ENCODE measurements at places on chromosomes 6 and 20.

- no peak for DNase-seq
Observed at GRCh38 chr6:123338394-123338793, 298.4 kb downstream of the TRDN start.

DNA sequence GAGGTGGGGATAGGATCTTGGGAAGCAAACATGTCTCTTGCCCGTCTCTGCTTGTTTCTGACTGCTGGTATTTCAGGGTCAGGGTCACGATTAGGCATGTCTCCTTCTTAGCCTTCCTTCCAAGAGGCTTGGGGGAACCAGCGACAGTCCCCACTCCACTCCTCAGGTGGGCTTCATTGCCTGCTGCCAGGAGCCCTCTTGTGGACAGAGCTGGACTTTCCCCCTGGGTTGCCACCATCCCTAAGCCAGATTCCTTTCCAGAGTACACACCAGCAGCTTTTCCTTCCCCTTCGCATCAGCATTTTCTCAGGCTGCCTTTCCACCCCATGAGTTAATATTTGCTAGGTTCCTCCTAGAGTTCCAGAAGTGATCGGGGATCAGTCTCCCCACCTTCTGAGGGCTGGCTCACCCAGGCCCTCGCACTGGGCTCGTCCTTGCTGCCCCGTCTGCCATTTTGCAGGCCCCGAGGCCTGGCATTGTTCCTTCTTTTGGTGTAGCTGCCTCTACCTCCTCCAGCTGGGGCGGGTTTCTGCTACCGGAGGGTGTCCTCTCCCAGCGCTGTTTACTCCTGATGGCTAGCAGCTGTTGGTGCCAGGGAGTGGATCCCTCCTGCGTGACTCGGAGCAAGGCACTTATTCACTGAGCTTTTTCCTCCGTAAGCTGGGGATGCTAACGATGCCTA lies 8.8 kb upstream of the C20orf144 start:
- no peak for DNase-seq

DNA sequence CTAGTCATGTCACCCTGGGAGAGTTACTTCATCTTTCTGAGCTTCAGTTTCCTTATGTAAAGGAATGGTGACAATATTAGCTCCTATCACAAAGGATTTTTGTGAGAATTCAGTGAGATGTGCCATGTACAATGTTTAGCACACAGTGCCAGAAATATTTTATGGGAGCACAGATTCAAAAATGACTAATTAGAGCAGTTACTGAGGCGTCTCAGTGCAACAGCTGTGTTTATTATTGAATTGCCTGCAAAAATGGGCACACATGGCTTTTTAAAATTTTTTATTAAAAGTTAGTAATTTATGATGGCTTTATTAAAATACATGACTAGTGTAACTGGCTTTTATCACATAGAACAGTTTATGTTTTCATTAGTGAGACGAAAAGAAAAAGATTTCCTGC lies 134.3 kb upstream of the AHI1 start:
- DNase-seq = no peak

- DNase-seq = no peak
Observed at GRCh38 chr6:39005774-39006173, 42.8 kb upstream of the GLP1R start.

DNA sequence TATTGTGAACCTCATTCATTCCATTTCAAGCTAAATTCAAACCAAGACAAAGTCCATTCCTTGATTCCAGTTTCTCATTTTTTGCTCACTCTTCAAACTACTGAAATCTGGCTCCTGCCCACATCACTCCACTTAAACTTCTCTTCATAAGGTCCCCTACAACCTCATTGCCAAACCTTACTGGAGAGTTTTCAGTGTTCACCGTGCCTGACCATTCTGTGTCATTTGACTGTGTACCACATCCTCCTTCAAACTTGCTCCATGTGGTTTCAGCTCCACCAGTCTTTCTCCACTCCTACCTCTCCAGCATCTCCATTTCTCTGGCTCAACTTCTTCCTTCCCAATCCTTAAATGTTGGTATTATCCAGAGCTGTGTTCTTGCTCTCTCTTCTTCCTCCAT lies 38.5 kb upstream of the TAB2 start:
- no peak for DNase-seq

DNA sequence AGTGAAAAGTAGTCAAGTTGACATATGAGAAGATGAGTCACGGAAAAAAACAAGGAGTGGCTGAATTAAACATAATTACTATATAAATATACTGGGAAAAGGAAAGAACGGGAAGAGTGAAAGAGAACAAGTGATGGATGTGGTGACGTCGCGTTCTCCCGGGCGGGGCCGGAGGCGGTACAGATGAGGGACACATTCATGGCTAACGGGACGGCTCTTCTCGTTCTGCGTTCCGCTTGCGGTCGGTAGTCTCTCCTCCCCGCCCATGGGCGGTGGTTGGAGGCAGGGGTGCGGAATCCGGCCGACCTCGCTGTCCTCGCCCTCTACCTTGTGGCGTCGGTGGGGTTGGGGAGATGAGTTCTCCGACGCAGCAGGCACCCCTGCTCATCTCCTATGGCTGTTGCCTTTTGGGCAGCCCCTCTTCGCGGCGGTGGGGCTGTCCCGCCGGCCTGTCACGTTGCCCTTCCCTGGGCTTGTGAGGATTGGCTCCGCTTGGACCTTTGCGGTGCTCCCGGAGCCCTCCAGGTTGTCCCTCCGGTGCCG lies 22.5 kb downstream of the HLA-G start:
- no peak for DNase-seq

GRCh38 chr6:113894712-113895674 lies 37.8 kb downstream of the MARCKS start:
- DNase-seq = no peak

DNA sequence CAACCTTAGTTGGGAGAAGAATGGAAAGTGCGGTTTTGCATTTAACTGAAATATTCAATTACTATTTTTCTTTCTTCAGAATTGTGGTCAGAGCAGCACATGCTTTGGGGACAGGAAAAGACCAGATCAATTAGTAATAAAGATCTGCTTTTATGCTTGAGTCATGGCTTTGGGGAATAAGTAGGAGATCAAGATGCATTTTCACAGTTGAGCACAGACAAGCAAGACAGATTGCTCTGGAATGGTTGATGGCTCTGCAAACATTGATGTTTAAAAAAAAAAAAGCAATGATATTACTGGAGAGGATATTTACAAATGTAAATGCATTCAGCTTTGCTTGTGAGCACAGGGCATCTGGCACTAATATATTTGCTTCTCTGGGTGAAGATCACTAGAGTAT lies 224.4 kb upstream of the SASH1 start:
- no peak for DNase-seq

DNA sequence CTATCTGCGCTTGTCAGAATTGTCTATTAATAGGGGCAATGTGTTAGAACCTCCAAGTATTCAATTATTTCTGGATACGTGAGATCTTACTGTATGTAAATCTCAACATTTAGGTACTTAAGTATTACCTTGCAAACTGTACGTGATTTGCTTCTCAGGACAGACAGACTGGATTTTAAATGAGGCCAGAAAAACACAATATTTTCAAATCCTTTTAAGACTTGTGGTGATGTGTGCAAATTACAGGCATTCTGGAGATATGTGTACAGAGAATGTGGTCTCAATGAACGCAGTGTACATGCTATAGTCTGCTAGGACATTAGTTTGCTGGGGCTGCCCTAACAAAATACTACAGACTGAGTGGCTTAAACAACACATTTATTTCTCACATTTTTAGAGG lies 16.9 kb downstream of the CCR6 start:
- DNase-seq = no peak

DNA sequence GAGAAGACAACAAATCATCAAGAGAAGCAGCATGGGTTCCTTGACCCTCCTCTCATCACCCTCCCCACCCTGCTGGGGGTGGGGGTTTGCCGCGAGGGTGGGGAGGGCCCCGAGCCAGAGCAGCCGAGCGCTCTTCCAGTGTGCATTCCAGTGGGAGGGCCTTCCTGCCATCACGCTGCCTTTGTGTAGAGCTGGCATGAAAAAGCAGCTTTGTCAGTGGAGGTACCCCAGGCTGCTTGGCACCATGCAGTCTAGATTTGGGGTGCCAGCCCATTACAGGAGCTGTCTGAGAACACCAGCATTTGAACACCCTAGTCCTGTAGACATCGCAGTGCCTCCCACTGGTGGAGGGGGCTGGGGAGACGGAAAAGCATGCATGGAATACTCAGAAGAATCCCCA lies 12.2 kb downstream of the BAK1 start:
- DNase-seq = no peak

DNA sequence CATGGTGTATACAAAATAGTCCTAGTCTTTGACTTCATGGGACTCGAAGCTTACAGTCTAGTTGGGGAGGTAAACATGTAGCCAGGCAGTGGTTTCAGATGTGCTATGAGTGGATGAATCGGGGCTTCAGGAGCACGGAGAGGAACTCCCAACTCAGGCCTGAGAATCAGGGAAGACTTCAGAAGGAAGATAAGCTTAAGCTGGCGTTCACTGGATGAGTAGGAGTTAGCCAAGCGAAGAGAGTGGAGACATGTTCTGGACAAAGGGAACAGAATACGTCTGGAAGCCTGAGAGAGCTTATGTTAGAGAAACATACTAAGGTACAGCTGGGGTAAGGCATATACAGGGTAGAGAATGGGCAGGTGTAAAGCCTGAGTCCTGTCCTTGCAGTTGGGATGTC lies 8.8 kb downstream of the CARMIL1 start:
- DNase-seq = no peak

DNA sequence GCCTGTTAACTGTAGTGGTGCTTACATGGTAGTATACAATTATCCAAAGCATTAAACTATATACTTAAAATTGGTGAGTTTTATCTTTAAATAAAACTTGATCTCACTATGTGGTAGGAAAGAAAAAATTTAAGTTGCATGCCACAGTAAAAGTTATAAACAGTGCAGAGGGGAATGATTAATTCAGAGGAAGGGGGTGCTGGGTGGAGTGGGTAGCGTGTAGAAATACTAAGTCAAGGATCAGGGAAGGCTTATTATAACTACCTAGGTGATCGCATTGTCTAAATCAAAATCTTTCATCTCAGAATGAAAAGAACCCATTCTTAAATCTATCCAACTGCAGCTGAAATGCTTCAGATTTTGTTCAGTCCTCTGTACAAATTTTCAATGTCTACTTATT lies 428.3 kb downstream of the ADGRB3 start:
- no peak for DNase-seq

DNA sequence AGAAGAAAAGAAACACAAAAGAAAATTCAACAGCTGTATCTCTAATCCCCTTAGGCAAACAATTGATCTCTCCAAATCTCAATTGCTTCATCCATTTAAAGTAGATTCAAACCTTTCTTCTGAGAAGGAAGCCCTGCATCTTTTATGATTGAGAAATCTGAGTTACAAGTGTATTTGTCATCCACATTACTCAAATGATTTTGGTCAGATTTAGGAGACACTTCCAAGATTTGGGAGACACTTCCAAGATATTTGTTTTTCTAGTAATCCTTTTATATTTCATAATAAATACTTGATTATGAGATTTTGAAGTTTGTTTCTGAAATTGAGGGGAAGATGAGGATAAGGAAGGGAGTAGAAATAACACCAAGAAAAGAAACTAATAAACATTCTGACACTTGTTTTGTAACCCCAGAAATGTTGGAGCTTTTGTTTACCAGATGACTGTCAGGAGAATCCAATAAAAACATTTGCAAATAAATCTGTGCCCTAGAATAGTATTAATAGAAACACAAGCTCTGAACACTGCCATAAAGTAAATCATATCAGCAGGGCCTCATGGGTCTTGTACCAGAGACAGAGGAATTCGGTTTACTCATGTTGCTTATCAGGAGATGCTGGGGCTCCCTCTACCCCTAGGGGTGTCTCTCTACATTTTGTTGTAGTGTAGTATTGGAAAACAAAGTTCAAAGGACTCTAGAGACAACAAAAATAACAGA lies 314.3 kb upstream of the NT5E start:
- no peak for DNase-seq

DNA sequence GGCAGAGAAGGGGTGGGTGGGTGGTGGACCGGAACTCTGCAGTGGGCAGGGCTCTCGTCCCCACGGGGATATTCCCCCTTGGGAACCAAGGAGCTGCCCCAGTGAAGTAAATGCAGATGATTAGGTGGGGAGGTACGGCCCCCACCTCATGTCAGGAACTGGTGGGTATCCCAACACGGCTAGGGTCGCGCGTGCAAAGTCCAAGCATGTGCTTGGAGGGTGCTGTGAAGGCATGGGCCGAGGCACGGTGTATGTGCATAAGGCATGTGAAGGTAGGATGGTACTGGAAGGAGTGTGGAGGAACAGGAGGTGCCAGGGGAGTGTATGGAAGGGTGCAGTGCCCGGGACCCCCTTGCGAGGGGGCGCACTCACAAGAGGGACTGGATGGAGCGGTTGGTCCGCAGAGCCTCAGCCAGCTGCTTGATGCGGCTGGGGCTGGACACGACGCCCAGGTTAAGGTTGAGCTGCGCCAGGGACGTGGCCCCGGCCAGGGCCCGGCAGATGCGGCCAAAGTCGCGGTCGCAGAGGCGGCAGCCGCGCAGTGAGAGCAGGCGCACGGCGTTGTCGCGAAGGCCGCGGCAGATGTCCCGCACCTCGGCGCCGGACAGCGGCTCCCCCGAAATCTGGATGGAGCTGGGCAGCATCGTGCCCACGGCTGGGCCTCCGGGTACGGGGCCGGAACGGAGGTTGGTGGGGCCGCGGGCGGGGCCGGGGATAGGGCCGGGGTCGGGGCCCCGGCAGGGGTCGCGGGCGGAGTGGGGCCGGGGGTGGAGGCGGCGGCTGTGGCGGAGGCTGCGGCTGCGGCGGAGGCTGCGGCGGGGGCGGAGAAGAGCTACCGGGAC lies 783 bp downstream of the LRRC73 start:
- DNase-seq = no peak

GRCh38 chr6:147298461-147298860 lies 94.2 kb downstream of the STXBP5 start:
- DNase-seq = no peak

DNA sequence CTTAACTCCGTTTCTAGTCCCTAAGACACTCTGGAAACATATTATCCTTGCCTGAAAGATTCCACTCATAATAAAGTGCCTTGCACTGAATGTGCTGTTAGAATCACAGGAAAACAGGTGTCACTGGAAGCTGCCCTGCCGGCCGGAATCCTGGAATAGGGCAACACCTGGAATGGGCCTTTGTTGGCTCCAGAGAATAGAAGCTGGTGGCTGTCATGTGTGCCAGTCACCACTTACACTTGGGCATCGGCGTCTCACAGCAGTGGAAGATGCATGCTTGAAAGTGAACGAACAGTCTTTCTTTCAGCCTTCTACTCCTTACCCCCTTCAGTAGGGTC lies 90.8 kb upstream of the AFDN start:
- no peak for DNase-seq

- no peak for DNase-seq
Observed at GRCh38 chr6:119090256-119090655, 11.8 kb upstream of the FAM184A start.

GRCh38 chr20:57794600-57795341 lies 85.0 kb upstream of the PMEPA1 start:
- no peak for DNase-seq

GRCh38 chr6:113120224-113120581 lies 736.9 kb upstream of the MARCKS start:
- no peak for DNase-seq

- peak; percentile 75 for DNase-seq
Observed at GRCh38 chr20:38840894-38841470, 35.5 kb downstream of the PPP1R16B start.
